ENCODE measurements at places on chromosomes 11 and 22.

DNA sequence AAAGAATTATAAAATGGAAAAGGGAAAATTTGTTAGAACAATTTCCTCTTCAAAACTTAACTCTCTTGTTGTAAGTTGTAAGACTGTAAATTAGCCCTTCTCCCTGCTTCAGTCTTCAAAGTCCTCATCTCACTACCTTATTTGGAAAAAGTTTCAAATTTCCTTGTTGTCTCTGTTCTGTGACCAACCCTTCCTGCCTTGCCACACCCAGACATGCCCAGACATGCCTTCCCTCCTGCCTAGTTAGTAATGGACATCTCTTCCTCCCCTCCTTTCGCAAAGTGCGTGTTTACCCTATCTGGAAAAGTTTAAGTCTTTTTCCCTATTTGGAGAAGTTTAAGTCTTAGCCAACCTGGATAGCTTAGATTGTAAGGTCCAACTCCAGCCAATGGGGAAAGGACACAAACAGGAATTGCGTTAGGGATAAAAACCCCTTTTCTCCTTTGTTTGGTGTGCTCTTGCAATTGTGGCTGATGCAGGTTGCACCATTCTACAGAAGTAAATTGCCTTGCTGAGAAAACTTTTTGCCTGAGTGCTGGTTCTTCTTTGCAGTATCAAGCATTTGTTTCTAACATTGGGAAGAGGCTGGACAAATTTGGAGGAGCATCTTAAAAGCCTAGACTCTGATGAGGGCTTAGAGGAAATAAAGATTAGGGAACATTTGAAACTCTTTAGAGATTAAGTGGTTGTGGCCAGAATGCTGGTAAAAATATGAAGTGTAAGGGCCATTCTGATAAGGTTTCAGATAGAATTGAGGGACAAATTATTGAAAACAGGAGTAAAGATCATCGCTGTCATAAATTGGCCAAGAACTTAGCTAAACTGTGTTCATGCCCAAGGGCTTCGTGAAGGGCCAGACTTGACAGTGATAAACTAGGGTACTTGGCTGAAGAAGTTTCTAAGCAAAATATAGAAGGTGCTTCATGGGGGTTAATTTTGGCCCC lies 15.4 kb downstream of the OR52K2 start:
- DNase-seq: no peak

GRCh38 chr11:69499918-69500284 lies 18.4 kb downstream of the LINC01488 start:
- DNase-seq: no peak

GRCh38 chr11:92596596-92597317 lies 372.1 kb downstream of the FAT3 start:
- DNase-seq: no peak

- DNase-seq: no peak
Observed at GRCh38 chr22:26395926-26396325, 33.1 kb upstream of the ASPHD2 start.

DNA sequence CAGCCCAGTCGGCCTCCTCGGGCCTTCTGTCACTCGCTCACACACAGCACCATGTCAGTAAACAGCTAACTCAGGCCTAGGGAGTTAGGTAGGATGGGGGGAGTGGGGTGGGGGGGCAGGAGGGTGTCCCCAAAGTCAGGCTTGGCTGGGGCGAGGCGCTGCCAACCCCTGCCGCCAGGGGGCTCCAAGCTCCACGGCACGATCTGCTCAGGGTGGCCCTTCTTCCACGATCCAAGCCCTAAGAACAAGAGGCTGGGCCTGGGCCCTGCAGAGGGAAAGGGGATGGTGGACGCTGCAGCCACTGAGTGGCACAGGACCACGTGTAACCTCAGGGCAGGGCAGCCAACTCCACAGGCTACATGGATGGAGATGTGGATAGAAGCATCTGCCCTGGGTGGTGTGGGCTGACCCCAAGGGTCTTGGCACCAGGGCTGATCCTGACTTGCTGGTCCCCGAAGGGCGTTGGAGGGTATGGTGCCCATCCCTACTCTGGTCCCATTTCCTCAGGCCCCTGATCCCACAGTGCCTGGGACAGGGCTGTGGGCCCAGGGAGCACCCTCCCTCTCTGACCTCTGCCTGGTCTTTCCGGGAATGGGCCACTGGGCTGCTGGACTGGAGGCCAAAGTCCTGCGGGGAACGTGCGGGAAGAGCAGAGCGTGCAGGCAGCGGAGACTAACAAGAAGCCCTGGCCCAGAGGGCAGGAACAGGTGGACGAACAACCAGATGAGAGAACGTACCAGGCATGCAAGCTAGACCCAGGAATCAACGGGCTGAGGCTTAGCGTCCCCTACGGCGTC lies 29.1 kb upstream of the TXNRD2 start:
- peak; percentile 78 for DNase-seq

DNA sequence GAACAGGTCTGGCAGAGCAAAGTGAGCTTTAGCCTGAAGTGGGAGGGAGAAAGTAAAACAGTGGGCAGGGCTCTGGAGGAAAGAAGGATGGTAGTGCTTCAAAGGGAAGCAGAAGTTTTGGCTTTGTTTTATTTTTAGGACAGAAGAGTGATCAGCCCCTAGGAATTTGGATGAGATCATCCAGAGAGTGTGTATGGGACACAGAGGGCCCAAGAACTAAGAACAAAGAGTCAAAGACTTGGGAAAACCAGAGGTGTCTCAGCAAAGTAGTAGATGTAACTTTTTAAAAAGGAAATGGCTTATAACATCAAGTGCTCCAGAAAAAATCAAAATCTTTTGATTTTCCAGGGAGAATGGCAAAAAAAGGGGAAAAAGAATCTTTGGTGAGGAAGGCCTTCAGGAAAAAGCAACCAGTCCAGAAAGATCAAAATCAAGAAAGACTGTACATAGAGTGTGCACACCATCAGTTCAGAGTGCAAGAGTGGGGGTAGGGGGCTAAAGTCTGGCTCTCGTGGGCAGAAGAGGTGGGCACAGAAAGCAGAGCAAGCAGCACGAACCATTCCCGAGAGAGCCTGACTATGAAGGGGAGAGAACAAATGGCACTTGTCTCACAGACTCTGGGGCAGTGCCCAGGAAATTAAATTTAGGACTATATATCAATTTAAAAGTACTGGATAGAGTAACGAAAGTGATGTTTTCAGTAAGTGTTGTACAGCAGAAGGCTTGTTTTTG lies 30.0 kb downstream of the MAPK1 start:
- DNase-seq: no peak
